GM23338 (cell line): ENCODE measurements at places on chromosomes 11 and 22.

GRCh38 chr22:27302501-27302900 is 499.1 kb downstream of the MN1 start:
- H3K27me3 ChIP-seq, result peaks cover 5% of the 10 kb centered on the region; the same call in 1 of the 2 replicates
- H3K4me1 ChIP-seq, result peaks cover 21% of the 10 kb centered on the region
- no peak overlapping the region for H3K4me3 ChIP-seq
- no peak for DNase-seq
- H3K36me3 ChIP-seq, result no peaks in the 10 kb centered on the region

DNA sequence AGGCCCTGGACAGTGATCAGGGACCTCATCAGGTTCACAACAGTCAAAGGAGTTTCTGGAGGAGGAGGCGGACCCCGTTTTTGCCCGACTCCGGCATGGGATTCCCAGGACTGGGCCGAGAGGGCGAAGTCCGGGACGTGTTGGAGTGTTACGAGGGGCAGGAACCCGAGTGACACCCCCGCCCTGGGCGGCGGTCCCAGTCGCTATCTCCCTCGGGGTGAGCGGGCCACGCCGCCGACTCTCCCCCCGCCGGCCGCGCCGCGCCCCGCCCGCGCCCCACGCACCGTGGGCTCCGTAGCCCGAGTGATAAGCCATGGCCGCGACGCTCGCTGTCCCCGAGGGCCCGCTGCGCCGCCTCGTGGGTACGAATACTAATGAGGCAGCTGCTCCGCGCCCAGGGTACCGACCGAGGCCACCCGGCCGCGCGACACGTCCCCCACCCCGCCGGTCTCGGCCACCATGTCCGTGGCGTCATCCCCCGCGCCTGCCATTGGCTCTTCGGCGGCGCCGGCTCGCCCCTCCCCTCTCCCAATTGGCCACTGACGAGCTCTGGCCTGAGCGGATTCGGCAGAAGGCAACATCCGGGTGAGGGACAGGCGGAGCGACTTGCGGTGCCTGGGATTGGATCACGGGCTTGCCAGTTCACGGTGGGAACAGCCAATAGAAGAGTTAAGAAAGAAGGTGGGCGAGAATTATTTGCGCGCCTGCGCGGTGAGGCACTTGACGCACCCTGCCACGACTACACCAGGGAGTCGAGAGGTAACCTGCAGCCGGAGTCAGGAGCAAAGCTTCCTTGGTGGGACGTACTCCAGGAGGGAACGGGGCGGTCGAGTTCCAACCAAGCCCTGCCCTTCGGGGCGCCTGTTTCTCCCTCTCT is at the start of gene YIF1A:
TSS of gene YIF1A (minus strand) at position 473 of the 877 bp plus-strand sequence. CDS start at position 315, 158 bp downstream.
- H3K4me3 ChIP-seq, result peak within 1 kb of the TSS; percentile 94
- no peaks in the 10 kb centered on the region; the same call in 1 of the 2 replicates for H3K36me3 ChIP-seq
- DNase-seq, result peak; percentile 99
- peak within 1 kb of the TSS; percentile 83 for H3K27ac ChIP-seq
- H3K27me3 ChIP-seq, result peaks cover 30% of the 10 kb centered on the region

DNA sequence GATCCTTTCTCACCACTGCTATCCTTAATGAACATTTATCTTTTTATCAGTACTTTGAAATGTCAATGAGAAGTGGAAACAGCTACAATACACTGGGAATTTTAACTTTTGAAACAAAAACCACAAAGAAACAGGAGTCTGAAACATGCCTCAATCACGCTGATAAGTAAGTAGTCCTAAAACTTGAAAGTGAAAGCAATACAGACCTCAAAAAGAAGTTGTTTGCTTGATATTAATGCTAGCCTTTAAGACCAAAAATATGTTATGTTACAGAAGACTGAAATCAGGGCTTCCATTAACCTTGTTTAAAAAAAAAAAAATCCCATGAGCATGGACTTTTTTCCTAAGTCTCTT is 21.3 kb downstream of the PHF21A start:
- H3K4me1 ChIP-seq, result peaks cover 9% of the 10 kb centered on the region; the same call in 1 of the 2 replicates
- H3K36me3 ChIP-seq, result no peaks in the 10 kb centered on the region
- no peaks in the 10 kb centered on the region for H3K27me3 ChIP-seq
- DNase-seq, result no peak
- no peak overlapping the region for H3K27ac ChIP-seq
- H3K4me3 ChIP-seq, result no peak overlapping the region

GRCh38 chr11:120185706-120186455 is 25.0 kb upstream of the OAF start:
- no peak overlapping the region for H3K4me3 ChIP-seq
- peaks cover 8% of the 10 kb centered on the region; the same call in 1 of the 2 replicates for H3K27me3 ChIP-seq
- no peaks in the 10 kb centered on the region for H3K36me3 ChIP-seq
- H3K27ac ChIP-seq, result no peak overlapping the region

GRCh38 chr22:20802922-20803553 is 29.1 kb downstream of the SERPIND1 start:
- H3K27me3 ChIP-seq, result no peaks in the 10 kb centered on the region
- H3K4me1 ChIP-seq, result no peaks in the 10 kb centered on the region
- no peak overlapping the region for H3K4me3 ChIP-seq
- peaks cover 6% of the 10 kb centered on the region for H3K36me3 ChIP-seq
